ENCODE measurements at places on chromosomes 11 and 22. TPM values are rescaled to one million over a fixed set of nuclear protein-coding genes. Genes with fewer than 3 reads are reported as not detected.

The MPPED2 gene
- total RNA-seq: not detected

The FAM180B gene
- total RNA-seq: not detected

The TRIM21 gene
- 25.2 TPM for total RNA-seq

The PLEKHA7 gene
- 3.8 TPM for total RNA-seq

The BATF2 gene
- total RNA-seq: 0.59 TPM

The RNF26 gene
- 5.0 TPM for total RNA-seq

The OR52E1 gene
- not detected for total RNA-seq

The DRD4 gene
- not detected for total RNA-seq

The TYR gene
- not detected for total RNA-seq

The CCDC87 gene
- 0.31 TPM for total RNA-seq

The CACNA1I gene
- total RNA-seq: 0.02 TPM

The ROBO4 gene
- 15.9 TPM for total RNA-seq

The MAPK12 gene
- total RNA-seq: 31.4 TPM

The ARCN1 gene
- total RNA-seq: 102 TPM

The LRRC74B gene
- not detected for total RNA-seq

The GRK3 gene
- total RNA-seq: 1.9 TPM

The POU2AF2 gene
- total RNA-seq: not detected

The ZNF215 gene
- total RNA-seq: not detected

The P2RX6 gene
- 3.5 TPM for total RNA-seq

The CSNK2A3 gene
- total RNA-seq: 3.6 TPM

The MS4A8 gene
- total RNA-seq: not detected

The FOLR2 gene
- not detected for total RNA-seq

The CLCF1 gene
- total RNA-seq: 8.1 TPM

The OSBPL5 gene
- 18.1 TPM for total RNA-seq

The A4GALT gene
- 3.4 TPM for total RNA-seq

The DBX1 gene
- not detected for total RNA-seq

The PHOX2A gene
- not detected for total RNA-seq

The OR8H2 gene
- total RNA-seq: not detected

The P2RY2 gene
- not detected for total RNA-seq

The CHEK2 gene
- 27.3 TPM for total RNA-seq

The OR5T3 gene
- not detected for total RNA-seq

The CHRDL2 gene
- total RNA-seq: not detected

The OTOG gene
- total RNA-seq: not detected
